NCI-H510A treated with DMSO at 0.1 percent for 48 hours (cell line): ENCODE measurements at places on chromosomes 1 and 21.

GRCh38 chr21:25506261-25506660 lies 101.0 kb downstream of the MRPL39 start:
- no peak for DNase-seq

DNA sequence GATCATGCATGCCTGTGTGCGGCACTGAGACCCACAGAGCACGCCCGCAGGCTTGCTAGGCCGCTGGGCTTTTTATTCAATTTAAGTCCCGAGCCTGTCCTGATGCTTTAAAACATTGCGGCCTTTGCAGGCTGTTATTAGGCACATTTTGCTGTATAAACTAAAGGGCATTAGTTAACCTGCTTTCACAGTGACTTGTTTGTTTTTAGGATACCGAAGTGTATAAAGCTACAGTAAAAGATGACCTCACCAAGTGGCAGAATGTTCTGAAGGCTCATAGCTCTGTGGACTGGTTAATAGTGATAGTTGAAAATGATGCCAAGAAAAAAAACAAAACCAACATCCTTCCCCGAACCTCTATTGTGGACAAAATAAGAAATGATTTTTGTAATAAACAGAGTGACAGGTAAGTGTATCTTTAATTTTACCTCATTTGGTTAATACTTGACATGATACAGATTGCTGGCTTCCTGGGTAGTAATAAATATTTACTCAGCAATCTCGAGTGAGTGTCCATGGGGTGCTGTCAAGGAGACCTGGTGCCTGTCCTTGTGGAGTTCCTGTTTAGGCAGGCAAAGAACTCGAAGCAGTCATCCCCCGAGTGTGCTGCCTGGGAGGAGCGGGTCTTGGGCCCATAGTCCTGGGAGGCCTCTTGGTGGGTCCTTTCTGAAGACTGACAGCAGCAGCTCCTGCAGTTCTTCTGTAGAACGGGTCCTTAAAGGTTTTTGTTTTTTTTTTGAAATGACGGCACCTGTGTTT lies 40.1 kb downstream of the TRAPPC10 start:
- DNase-seq: peak; percentile 79

DNA sequence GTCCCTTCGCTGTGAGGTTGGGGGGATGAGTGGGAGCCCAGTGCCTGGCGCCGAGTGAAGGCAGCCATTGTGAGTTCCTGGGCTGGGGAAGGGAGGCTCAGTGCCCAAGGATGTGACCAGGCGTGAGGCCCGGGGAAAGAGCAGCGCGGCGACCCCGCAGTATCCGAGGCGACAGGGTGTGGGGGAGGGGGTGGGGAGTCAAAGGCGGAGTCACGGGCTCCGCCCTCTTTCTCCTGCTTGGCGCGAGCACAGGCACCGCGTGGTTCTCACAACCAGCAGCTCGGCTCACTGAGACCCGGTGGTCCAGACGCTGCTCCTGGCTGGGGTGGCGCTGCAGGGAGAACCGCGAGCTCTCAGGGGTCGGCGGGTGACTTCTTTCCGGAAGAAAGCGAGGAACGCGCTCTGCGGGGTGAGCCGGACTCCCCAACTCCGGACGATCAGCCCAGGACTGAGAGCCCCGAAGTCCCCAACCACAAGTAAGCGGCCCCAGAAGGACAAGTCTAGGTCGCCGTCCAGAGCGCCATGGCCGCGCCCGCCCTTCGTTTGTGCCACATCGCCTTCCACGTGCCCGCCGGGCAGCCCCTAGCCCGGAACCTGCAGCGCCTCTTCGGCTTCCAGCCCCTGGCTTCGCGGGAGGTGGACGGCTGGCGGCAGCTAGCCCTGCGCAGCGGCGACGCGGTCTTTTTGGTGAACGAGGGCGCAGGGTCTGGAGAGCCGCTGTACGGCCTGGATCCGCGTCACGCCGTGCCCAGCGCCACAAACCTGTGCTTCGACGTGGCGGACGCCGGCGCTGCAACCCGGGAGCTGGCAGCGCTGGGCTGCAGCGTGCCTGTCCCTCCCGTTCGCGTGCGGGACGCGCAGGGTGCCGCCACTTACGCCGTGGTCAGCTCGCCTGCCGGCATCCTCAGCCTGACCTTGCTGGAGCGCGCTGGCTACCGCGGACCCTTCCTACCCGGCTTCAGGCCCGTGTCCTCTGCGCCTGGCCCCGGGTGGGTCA lies at the start of gene HPDL:
Gene HPDL, plus strand, starts transcription at position 269 of the 997 bp plus-strand sequence. Its CDS starts 254 bp downstream, at position 523.
- DNase-seq: peak; percentile 35

- DNase-seq: no peak
Measured at GRCh38 chr1:52054496-52055065, 410 bp downstream of the TXNDC12 start.

- DNase-seq: no peak
Measured at GRCh38 chr21:43911015-43911934, 46.3 kb downstream of the AGPAT3 start.

GRCh38 chr1:21912038-21912758 lies 24.9 kb downstream of the HSPG2 start:
- DNase-seq: no peak

GRCh38 chr1:207991583-207992026 lies 80.7 kb upstream of the CD34 start:
- DNase-seq: no peak
